ENCODE measurements at places on chromosomes 6 and 20.
A peak's percentile ranks its signal among the peaks of the same experiment; 100 is the strongest.

DNA sequence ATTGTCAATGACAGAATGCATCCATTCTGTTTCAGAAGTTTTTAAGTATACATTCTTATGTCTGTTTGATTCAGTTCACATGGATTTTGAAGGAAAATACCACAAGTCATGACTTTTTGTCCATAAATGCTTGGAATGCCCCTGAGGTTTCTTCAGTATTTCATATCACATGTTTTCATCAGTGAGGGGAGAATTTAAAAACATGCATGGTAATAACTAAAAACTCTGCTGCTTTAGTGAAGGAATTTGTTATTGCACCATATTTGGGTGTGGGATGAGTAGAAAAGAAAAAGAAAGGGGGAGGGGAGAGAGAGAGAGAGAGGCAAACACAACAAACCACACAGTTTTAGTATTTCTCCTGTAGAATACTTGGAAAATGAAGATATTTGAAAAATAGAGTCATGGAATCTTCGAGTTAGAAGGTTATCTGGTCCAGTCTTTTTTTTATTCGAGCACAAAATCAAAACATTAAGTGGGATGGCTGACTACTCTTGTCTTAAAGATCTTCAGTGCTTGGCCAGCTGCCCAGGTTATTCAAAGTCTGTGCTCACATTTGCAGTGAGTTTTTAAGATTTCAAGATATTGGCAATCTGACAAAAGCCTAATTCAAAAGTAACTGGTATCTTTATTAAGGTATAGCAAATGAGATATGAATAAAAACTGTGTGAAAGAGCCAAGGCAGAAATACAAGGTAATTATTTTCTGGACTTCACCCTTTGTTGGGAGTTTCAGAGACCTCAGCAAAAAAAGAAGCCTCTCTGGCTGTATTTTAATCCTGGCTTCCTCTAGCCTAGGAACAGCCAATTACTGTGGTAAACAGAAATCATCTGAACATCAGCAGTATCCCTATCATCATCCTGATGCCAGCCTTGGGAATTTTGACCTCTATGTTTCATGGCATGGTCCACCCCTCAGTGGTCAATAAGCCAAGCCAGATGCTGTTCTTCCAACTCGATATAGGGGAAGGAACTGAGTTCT is 687.9 kb upstream of the CITED2 start:
- peak; percentile 54 for DNase-seq

DNA sequence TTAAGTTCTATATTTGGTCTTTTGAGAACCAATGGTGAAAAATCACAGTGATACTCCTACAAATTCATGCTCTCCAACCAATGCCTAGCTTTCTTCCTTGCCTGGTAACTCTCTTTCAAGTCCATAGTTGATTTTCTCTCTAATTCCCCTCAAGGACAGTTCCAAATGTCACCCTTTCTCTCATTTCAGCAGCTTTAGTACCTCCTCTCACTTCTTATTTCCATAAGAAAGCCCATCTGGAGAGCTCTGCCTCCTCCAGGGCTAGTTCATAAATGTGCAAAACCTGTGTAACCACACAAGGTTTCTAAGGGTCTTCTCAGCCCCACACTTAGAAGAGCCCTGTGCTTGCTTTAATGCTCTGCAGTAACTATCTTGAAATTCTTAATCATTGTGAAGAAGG is 155.4 kb upstream of the PLCB4 start:
- DNase-seq = no peak

- DNase-seq = no peak
Measured at GRCh38 chr6:89596056-89596455, 42.5 kb downstream of the LYRM2 start.

- DNase-seq = no peak
Measured at GRCh38 chr6:168024951-168025510, 27.6 kb downstream of the KIF25 start.

DNA sequence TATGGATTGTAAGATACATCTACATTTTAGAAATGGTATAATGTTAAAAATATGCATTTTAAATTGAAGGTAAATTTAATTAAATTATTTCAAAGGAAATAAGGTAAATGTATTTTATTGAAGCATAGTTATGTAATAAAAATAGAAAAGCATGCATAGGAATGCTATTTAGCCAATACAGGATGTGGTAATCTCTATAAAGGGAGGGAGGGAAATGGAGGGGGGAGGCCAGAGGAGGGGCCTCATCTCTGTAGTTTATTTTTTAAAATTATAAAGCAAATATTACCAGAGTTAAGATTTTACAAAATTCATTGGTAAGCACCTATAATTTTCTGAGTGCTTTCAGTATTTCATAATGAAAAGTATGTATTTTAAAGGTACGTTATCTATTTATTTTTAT is 27.2 kb downstream of the SLC16A10 start:
- DNase-seq = no peak

GRCh38 chr6:26268659-26269402 is 96.2 kb upstream of the BTN3A2 start:
- DNase-seq = no peak
